Sciatic nerve (tissue), 2 donors: ENCODE measurements at places on chromosomes 4 and X. TPM values are rescaled to one million over a fixed set of nuclear protein-coding genes. Genes with fewer than 3 reads are reported as not detected.

DNA sequence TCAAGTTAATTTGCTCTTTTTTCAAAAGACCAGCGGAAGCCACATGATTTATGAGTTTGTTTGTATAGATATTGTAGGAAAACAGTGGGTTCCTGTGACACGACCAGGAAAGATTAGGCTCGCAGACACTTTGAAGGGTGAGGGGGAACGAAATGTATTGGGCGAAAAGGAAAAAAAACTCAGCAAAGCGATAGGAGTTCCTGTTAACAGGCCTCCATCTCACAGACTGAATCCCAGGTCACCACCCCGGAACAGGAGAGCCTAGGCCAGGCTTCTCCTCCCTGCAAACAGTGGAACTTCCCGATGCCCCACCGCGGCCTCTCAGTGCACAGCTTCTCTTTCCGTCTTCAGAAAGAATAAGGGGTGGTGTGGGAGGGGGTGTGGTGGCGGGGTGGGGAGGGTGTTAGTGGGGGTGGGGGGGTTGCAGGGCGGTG is 181.8 kb upstream of the GPRIN3 start:
- DNase-seq = no peak

DNA sequence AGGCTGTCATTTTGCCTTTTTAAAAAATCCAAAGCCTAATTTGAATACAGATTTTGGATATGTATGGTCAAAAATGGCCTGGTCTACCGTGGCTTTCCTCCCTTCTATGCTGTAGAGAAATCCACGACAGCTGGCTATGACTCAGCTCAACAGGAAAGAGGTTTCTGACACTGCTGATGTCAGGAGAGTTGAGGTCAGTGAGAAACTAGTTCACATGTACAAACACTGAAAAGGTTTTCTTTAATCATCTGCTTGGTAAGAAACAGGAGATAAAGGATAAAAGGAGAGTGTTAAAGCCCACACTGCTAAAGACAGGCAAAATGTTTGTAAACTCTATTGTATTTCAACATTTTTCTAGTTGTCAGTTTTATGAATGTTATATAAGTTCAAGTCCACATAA is 113.9 kb downstream of the NYX start:
- no peak for DNase-seq

DNA sequence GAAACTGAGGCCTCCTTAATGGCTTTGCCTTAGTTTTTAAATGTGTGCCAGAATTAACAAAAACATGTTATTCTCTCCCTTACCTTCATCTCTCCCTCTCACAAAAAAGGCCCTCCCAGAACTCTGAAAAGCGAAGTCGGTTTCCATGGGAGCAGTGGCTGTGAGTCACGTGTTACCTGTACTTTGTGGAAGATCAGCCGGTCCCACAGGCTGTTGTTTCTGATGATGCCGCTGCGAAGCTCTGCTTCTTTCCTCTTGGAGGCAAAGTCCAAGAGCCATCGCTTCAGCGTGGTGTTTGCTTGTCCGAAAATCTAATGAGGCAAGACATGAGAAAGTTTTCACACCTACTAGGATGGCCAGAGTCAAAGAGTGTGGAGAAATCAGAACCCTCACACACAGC is 32.5 kb upstream of the CENPU start:
- no peak for DNase-seq

DNA sequence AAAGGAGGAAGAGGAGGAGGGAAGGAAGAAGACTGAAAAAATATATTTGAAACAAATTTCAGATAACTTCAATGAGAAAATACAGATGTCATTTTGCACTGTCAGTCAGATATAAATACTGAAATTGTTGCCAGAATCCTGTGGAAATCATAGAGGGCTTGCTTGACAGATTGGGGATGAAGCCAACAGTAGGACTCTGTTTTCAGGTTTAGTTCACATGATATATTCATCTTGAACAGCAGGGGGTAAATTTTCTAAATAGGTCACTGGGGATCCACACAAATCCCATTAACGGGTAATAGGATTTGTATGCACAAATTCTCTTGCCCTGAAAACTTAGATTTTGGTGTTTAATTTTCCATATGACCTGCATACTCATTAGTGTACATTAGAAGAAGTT is 103.3 kb upstream of the PCDH18 start:
- DNase-seq = no peak

- DNase-seq = no peak
Observed at GRCh38 chr4:159281771-159282170, 178.9 kb downstream of the RAPGEF2 start.

DNA sequence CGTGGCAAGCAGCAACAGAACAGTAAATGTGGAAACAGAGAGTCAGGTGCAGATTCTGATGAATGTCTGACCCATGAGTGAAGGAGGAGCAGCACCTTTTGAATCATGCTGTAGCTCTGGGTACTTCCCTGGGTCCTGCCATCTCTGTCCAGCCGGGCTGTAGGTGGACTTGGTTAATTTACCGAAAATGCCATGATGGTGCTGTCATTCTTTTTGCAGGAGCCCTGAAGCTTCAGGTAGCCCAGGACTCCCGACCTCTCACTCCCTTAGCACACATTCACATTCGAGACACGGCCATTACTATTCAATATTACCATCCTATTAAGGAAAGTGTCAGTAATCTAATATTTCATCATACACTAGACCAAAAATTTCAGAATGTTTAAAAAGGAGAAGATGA is 320.9 kb downstream of the STK32B start:
- DNase-seq = no peak

GRCh38 chr4:165813606-165814005 is 59.4 kb upstream of the TLL1 start:
- no peak for DNase-seq

DNA sequence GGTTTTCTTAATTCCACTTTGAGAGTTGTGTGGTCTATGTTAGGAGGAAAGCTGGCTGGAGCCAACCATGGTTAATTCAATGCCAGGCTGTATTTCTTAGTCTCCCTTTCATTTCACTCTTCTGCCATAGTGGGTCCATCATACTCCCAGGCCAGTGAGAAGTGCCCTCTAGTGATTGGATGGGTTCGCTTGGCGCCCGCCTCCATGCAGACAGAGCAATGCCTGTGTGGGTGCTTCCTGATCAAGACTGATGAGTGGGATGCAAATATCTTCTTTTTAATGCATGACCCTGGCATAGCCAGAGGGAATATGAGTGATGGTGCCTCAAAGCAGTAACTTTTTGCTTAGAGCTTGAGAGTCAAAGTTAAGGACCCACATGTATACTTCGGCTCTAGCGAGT is 6.4 kb downstream of the BMX start:
- DNase-seq = no peak

DNA sequence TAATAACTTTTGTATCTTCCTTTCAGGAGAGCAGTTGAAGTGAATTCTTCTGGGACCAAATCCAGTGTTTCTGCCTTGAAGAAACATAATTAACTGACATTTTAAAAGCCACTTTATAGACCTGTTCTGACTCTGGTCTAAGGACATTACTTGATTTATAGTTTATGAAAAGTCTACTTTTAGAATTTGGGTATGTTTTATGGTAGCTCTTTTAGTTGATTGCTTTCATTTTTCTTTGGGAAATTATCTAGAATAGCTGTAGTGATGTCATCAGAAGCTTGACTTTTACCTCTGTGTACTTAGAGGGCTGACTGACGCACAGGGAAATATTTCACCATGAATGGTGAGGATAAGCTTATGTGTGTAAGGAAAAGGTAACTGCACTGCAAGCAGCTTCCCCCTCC is 131.8 kb upstream of the LIMCH1 start:
- no peak for DNase-seq

DNA sequence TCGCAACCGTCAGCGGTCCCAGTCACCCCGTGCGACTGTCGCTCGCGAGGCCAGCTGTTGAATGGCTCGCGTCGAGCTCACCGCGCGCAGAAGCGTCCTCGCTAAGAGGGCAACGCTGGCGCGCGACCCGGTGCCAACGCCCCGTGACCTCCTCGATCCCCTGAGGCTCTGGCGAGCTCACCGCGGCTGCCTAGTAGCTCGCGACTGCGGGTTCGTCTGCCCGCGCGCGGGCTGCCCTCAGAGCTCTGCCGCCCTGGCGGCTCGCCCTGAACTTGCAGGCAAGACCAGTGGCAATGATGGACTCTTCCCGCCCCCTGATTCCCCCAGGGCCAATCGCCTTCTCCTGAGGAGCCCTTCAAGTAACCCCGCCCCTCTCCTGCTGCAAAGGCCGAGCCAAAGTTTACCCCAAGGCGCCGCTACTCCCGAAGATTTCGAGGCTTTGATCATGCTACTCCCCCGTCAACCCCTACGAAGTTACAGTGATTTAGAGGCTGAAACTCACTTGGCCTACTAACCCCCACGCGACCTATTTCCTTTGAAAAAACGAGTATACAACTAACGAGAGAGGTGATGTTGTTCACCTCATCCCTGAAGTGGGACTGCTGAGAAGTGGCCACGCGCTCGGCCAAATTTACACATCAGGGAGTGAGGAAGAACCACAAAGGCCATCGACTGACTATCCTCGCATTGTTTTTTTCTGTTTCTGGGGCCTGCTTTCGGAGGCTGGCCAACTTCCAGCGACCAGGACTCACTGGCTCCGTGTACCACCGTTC is 37.5 kb downstream of the PGRMC1 start:
- peak; percentile 60 for DNase-seq

DNA sequence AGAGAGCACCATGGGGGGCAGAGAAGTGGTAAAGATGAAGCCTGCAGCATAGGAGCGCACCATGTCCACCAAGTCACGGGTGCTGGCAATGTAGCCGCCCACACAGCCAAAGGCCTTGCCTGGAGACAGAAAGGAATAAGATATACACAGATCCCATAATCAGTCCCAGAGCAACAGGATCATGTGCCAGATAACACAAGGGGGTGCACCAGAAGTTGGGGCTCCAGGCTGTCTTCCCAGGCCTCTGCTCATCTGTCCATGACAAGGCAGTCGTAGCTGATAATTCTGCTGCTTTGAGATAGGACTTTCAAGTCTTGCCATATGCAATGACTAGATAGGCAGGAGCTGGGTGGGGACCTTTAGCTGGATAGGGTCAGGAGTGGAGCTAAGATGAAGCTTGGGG is 14.7 kb downstream of the APEX2 start:
- no peak for DNase-seq

GRCh38 chr4:165780735-165781134 is 92.3 kb upstream of the TLL1 start:
- no peak for DNase-seq

DNA sequence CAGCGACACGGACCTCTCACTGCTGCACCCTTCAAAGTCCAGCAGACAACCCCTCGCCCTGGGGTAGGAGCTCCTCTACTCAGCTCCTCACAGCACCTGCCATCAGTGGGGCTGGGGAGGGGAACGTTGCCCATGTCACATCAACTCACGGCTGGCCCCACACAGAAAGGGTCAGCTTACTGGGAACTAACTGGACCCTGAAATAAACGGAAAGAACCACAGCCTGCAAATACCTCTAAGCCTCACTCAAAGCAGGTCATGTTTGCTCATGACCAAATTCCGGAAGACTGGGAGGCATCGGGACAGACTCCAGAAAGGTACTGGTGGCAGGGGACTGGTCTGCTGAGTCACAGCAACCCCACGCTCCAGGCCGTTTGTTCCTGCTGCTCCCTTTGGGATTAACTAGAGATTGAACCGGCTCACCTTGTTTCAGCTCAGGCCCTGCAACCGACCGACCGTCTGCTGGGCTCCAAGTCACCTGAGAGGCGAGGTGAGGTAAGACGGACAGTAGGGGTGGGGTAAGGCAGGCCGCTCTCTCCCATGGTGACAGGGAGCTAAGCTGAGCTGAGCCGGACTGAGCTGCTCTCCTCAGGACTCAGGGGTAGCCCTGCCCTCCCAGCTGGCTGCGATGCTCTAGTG is 5.6 kb downstream of the G6PD start:
- DNase-seq = no peak

DNA sequence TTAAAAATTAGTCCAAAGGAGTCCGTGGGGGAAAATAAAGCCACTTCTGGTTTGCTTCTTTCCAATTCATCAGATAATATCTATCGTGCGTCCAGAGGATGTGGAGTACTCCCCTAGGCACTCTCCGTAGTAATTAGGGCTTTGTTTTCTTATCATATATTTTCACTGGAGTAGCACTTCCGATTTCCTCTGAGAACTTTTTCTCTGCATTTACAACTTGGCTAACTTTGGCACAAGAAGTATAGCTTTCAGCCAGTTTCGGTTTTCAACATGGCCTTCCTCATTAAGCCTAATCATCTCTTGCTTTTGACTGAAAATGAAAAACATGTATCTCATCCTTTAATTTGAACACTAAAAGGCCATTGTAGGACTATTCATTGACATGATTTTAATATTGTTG is 80.5 kb downstream of the CASP3 start:
- DNase-seq = no peak

- DNase-seq = peak; percentile 39
Observed at GRCh38 chr4:3212391-3213105, 36.4 kb upstream of the MSANTD1 start.

DNA sequence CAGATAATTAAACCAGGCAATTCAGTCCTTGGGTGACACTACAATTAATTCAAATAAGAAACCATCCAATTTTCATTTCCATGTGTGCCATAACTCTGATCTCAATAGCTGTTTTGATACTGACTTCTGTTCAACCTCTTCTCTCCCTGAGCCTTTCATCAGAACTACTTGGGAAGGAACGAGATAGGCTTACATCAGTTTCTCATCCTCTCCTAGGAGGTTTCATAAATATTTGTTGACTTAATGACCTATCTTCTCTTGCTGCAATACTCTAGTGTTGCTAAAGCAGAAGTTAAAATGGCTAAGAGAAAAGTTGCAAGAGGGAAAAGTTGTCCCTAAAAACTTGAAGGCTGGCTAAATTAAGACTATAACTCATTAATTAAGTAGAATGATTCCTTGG is 41.8 kb downstream of the PRKG2 start:
- DNase-seq = no peak

DNA sequence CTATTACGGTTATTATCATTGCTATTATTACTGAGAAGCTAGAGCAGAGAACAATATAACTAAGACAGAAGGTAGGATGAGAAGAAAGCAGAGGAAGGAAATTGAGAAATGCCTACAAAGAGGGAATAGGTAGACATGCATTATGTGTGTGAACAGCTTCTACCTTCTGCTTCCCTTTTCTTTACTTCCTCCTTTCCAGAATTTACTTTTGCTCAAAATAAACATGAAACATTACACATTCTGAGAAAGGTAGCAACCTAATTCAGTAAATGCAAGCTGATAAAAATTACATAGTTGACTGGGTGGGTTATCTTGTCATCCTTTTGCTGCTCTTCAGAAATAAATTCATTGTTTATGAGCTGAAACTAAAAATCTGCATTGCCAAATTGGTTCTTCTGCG is 54.6 kb downstream of the AMOT start:
- no peak for DNase-seq

GRCh38 chrX:124769166-124769565 is 422.8 kb downstream of the SH2D1A start:
- DNase-seq = no peak

GRCh38 chr4:2245057-2245786 is 3.3 kb upstream of the HAUS3 start:
- no peak for DNase-seq

GRCh38 chr4:98026362-98026761 is 116.9 kb downstream of the STPG2 start:
- DNase-seq = no peak

THAP6 gene
- 25.0 TPM for total RNA-seq

XAGE2 gene
- total RNA-seq = 1.7 TPM

CXorf65 gene
- not detected for total RNA-seq

PF4V1 gene
- total RNA-seq = not detected

ABCG2 gene
- 3.6 TPM for total RNA-seq

MGAT4D gene
- not detected for total RNA-seq

ARX gene
- not detected for total RNA-seq

LIMCH1 gene
- total RNA-seq = 195 TPM
